CD14-positive monocyte (primary cell): ENCODE measurements at places on chromosomes 2 and 18.

GRCh38 chr2:105396254-105397024 lies 2.4 kb downstream of the FHL2 start:
- no peak for DNase-seq

GRCh38 chr2:55811048-55811447 lies 112.5 kb downstream of the EFEMP1 start:
- no peak for DNase-seq

GRCh38 chr18:32450026-32450691 lies 20.5 kb downstream of the GAREM1 start:
- DNase-seq, result no peak

DNA sequence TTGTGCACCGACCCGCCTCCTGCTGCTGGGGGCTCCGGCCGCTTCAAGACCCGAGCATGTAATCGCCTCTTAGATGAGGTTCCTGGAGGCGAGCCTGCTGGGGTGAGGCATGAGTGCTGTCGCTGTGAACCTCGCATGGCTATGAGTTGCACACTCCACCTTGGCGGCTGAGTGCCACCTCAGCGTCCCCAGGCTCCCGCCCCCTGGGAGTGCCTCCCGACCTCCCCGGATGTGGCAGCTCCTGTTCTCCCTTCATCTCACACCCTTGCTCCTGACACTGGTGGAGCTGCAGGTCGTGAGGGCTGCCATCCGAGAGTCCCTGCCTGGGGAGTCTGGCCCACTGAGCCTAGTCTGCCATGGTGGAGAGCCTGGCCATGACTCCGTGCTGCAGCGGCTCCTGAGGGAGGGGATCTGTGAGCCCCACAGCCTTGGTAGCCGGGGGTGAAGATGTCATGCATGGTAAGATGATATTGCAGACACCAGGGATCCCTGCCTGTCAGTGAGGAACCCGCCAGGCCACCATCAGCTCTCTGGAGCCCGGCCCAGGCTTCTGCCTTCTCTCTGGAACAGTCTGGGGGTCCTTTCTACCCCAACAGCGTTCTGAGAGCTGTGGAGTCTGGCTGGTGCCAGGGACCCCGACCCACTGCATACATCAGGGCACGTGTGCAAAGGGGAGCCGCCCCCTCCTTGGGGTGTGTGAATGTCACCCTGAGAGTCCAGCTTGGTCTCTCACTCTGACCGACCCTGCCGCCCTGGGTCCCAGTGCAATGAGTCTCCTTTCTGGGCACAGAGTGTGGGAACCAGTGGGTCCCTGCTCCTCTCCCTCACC lies 61.6 kb upstream of the HS6ST1 start:
- no peak for DNase-seq

DNA sequence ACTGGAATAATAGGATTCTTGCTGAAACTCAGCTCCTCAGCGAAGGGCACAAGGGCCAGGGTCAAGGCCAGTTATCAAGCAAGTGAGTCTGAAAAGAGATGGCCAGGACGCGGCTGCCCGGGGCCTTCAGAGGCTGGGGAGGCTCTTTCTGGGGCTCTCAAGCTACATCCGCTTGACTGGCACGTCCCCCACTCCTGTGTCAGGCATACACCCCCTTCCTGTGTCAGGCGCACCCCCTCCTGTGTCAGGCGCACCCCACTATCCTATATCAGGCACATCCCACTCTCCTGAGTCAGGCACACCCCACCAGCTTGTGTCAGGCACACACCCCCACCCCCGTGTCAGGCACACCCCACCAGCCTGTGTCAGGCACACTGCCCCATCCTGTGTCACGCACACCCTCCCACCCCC lies 91.8 kb downstream of the TPO start:
- no peak for DNase-seq

GRCh38 chr2:1418566-1418965 lies 5.3 kb downstream of the TPO start:
- no peak for DNase-seq

DNA sequence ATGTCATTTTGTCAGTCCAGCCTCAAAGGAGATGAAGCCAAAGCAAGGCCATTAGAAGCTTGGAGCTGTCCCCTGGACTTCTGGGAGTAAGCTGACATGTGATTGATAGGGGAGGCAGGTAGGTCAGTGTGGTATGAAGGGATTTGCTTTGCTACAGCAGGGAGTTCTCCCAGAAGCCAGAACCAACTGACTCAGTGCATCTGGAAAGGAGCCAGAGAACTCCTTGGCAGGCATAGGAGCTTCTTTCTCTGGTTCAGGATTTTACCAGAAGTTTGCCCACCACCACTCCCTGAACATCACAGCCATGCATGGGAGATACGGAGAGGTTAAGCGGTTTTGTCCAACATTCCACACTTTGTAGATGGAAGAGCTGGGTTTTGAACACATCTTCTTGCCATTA lies 24.5 kb upstream of the KCNE4 start:
- DNase-seq, result no peak

- DNase-seq, result no peak
Observed at GRCh38 chr18:77151772-77152520, 19.4 kb upstream of the MBP start.

DNA sequence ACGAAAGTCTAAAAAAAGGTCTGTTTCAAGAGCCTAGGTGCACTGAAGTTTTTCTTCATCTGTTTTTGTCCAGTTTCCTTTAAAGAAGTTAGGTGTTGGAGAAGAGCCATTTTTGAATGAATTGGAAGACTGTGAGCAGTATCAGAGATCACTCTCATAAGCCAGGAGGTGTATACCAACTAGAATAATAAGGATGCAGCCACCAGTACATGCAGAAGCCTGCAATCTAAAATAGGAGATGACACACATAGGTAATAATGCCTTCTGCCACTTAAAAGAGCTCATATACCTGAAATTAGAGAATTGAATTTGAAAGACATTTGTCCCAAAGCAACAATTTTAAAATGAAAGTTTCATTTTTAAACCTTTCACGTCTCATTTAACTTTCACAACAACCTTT lies 81.7 kb downstream of the RBMS1 start:
- DNase-seq, result no peak
